ENCODE measurements at places on chromosomes 4 and X.

- no peak for DNase-seq
Measured at GRCh38 chrX:130658310-130658709, 244.7 kb downstream of the ENOX2 start.

DNA sequence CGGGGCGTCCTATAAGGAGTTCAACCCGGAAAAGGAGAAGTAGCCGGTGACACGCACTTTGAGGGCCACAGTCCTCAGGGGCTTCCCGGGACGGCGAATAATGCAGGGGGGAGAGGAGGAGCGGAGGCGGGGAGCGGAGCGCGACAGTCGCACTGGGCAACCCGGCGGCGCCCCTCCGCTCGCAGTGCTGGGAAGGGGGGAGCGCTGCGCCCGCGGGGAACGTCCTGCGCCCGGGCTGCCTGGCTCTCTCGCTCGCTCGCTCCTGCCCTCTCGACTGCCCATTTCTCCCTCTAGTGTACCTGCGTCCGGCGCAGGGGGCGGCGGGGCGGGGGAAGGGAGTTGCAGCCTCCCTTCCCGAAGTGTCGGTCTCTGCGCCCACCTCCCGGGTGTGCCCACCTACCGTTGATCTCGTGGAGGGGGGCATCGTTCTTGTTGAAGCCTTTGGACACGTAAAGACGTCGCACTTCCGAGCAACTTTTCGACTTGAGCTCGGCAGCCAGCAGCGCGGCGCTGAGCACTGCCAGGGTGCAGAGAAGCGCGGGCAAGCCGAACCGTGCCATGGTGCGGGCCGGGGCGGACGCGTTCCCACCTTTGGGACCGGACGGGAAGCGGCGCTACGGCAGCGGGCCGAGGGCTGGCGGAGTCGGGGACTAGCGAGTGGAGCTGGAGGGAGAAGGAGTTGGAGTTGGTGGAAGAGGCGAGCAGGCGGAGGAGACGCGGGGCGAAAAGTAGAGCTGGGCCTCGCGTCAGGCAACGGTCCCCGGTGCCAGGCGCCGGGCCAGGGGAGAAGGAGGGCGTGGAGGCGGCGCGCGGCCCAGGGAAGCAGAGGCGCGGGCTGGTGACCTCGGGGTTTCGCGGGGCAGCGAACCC, 648 bp downstream of the GPC4 start:
- DNase-seq: no peak

GRCh38 chr4:169601016-169601771, 11.2 kb downstream of the NEK1 start:
- no peak for DNase-seq

DNA sequence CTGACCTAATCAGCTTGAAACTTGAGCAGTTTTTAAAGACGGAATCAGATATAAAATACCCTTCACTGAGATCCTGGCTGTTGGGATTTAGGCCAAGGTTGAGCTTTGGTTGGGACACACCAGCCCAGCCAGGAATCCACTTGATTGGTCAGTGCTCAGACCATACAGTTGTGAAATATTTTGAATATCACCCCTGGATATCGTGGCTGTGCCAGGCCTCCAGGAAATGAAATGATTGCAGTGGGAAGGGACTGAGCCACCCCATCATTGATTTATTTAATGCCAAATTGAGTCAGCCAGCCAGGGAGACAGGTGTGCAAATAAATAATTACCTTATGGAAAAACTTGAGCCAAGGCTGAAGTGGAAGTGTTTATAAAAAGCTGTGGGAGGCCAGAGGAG, 128.4 kb upstream of the SCML1 start:
- DNase-seq: no peak

DNA sequence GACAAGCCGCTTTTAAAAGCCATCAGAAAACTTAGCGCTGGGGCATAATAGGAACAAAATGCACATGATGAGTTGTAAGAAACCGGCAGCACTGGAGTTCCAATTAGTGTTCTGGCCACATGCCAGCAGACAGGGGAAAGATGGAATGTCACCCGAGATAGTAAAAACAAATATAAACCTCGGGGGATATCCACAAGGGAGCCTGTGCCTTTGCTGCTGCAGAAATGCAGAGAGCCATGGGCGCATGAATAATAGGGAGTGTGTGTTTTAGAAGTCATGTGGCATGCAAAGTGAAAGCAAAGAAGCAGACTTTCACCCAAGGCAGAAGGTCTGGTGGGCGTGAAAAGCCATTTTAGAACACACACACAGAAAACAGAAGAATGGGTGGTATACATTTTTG, 19.1 kb downstream of the GPRASP3 start:
- DNase-seq: no peak

DNA sequence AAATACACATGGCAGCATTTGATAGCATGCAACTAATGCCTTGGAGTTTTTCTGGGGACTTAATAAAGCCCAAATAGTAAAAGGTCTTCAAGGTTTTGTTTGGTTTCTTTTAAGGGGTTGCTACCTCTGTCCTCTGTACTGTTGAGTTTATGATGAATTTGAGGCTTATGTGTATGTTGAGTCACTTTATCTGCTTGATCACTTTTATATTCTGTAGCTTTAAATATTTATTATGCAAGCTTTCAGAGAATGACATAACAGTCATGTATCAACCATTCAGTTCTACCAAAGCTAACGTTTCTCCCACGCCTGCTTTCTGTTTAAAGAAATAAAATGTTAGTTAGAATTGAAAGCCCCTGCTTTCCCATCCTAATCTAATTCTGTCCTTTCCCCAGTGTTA, 122.2 kb downstream of the NHS start:
- DNase-seq: no peak

DNA sequence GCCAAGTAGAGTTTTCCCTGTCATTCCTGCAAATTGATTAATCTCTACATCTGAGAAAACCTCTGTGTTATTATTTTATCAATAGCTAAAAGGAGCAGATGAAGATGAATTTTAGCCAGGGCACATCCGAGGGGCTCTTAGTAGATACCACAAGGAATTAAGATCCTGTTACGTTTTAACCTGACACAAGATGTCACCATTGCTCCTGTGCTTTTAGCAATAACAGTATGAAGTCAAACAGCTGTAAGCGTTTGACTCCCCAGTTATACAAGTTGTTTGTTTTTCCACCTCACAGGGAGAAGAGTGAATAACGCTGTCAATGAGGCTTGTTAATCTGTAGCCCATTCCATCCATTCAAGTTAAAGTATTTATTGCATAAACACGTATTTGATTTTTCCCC, 76.0 kb upstream of the AP1S2 start:
- DNase-seq: no peak

- DNase-seq: no peak
Measured at GRCh38 chr4:111984169-111984819, 161.0 kb upstream of the FAM241A start.

GRCh38 chr4:100907465-100908454, 389.9 kb upstream of the EMCN start:
- no peak for DNase-seq

DNA sequence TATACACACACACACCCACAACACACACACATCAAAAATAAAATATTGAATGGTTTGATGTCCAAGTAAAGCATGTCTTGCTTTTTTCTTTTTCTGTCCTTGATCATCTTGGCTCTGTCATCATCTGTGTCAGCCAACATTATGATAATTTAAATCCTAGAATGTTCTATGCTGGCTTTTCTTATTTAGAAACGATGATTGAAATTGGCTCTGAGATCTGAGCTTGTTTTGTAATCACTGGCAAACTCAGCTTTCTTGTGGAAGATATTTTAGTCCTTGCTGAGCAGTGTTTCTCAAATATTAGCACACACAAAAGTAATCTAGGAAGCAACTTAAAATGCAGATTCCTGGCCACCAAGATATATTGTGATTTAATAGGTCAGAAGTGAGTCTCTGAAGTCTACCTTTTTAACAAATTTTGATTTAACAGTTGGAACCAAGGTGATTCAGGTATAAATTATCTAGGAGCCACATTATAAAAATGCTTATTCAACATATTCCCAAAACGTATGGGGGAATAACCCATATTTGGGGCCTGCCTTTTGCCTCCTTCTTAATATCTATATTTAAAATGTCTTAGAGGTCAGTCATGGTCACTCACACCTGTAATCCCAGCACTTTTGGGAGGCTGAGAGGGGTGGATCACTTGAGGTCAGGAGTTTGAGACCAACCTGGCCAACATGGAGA, 24.0 kb upstream of the DSPP start:
- no peak for DNase-seq

DNA sequence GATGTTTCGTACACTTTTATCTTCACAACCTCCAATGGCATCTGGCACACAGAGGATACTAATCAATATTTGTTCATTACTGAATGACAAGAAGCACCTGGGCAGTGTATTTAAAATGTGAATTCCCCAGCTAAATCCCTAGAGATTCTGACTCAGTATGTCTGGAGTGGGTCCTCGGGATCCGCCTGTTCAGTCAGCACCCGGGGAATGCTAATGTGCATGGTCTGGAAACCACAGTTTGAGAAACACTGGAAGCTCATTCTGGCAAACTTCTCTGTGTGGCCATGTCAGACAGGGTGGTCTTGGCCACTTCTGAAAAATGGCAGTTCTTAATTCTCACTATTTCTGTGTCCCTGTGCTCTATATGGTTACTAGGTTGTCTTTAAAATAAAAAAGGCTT, 138.8 kb upstream of the VCX start:
- no peak for DNase-seq

DNA sequence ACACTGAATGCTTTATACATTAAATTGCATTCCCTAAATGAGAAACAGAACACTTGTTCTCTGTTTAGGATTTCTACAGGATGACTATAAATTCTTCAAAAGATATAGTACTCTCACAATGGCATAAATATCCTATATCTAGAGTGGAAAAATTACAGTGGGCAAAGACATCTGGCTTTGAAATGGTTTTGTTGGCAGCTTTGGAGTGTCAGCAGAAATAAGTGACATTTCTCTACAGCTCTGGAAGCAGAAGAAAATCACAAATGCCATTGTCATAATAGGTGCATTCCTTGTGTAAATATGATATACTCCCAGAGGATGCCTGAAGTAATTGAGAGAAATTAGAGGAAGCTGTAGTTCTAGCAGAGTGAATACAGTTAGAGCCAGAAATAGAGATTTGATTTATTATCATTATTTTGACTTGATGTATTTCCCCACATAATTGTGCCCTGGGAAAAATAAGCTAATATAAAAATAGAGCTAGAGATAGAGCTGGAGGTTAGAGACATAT, 95.9 kb upstream of the GALNTL6 start:
- DNase-seq: no peak

DNA sequence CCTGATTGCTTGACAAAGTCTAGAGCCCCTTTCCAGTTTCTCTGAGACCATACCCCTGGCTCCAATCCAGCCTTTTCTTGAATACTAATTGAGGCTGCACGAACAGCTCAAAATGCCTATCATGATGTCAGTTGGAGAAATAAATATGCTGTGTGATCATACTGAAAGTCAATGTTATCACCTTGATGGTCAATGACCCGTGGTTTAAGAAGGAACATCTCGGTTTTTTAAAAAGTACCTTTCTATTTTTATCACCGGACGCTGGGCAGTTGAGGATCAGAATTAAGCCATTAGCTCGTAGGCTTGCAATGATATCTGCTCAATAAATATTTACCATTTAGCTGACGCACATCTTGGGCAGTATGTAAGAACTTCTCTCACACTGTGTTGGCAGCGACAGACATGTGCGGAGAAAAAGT, 852 bp upstream of the WDR44 start:
- no peak for DNase-seq

DNA sequence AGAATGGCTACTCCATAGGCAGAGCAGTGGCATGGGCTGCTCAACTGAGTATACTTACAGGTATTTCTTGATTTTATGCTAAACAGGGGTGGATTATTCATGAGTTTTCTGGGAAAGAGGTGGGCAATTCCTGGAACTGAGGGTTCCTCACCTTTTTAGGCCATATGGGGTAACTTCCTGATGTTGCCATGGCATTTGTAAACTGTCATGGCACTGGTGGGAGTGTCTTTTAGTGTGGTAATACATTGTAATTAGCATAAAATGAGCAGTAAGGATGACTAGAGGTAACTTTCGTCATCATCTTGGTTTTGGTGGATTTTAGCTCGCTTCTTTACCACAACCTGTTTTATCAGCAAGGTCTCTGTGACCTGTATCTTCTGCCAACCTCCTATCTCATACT, 48.2 kb upstream of the HPSE start:
- DNase-seq: no peak

DNA sequence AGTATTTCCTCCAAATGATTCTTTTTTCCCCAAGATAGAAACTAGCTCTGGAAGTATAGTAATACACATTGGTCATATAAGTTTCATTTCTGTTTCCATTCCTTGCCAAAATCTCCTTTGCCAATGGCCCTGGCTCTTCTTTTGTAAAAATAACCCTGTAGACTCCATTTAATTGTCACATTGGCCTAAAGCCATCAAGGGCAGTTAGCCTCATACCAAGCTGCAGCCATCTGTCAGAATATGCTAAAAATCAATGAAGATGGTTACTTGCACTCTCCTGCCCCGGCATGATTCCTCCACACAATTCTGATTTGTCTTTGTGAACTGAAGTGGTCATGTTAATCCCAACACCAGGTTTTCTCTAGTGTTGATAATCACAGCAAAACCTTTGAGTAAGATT, 380.5 kb downstream of the SH2D1A start:
- DNase-seq: no peak

- DNase-seq: peak; percentile 59
Measured at GRCh38 chrX:135974279-135974856, 580 bp upstream of the MMGT1 start.

DNA sequence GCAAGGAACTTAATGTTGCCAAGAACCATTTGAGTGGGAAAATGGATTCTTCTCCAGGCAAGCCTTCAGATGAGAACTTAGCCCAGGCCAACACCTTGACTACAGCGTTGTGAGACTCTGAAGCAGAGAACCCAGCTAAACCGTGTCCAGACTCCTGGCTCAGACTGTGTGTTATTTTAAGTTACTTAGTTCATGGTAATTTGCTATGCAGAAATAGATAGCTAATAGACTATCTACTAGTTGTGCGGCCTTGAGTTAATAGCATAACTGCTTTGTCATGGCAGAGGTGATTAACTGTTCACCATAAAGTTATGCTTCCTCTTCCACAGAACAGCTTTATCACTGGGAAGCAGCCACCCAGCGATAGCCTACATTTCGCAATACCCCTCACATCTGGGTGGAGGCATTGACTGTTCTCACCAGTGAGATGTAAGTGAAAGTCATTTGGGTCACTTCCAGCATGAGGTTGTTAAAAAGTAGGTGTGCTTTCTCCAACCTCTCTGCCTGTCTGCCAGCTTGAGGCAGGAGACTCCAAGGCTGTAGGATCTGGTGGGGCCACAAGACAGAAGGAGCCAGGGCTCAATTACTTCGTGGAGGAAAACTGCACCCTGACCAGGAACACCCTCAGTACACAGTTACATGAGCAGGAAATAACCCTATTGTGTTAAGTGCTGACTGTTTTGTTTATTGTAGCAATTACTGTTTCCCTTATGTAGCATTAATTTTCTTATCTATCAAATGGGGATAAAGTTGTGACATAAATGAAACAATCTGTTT, 94.2 kb downstream of the GPAT3 start:
- no peak for DNase-seq

GRCh38 chr4:65667506-65668041, 2.7 kb downstream of the EPHA5 start:
- no peak for DNase-seq

DNA sequence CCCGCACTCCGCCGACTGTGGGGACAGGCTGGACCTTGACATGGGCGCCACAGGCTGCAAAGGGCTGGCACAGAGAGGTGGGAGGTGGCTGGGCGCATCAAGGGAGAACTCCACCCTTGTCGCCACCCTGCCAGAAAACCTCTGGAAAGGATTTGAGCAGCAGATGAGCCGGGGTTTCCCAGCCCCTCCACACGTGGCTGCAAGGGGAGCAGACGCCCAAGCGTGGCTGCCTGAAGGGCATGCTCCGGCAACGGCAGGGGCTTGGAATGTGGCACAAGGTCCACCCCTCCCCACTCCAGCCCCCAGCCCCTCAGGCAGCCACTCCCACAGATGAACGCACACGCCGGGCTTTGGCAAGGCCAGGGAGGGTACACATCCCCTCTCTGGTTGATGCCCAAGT, 4.6 kb downstream of the BGN start:
- no peak for DNase-seq
